ENCODE measurements at places on chromosomes 2 and 18. TPM values are rescaled to one million over a fixed set of nuclear protein-coding genes. Genes with fewer than 3 reads are reported as not detected.

The CXCR4 gene
- polyA plus RNA-seq = 54.4 TPM

The SGPP2 gene
- 18.5 TPM for polyA plus RNA-seq

The DOK1 gene
- polyA plus RNA-seq = 8.6 TPM

The STARD7 gene
- polyA plus RNA-seq = 150 TPM

The RUFY4 gene
- 0.08 TPM for polyA plus RNA-seq

The ADCY3 gene
- polyA plus RNA-seq = 24.3 TPM

The DNAJC5G gene
- polyA plus RNA-seq = 0.47 TPM

The PXDN gene
- 153 TPM for polyA plus RNA-seq

The PRSS56 gene
- not detected for polyA plus RNA-seq

The CACNB4 gene
- polyA plus RNA-seq = 12.5 TPM

The KCNE4 gene
- polyA plus RNA-seq = 17.0 TPM

The DNER gene
- 67.7 TPM for polyA plus RNA-seq

The RGPD4 gene
- not detected for polyA plus RNA-seq

The NCKAP5 gene
- 7.6 TPM for polyA plus RNA-seq

The ACADL gene
- 18.2 TPM for polyA plus RNA-seq

The AKAIN1 gene
- not detected for polyA plus RNA-seq

The SLC14A1 gene
- 4.8 TPM for polyA plus RNA-seq

The SERPINB2 gene
- polyA plus RNA-seq = 0.06 TPM

The LIPG gene
- 41.9 TPM for polyA plus RNA-seq

The ABCA12 gene
- polyA plus RNA-seq = 0.21 TPM

The ZNF892 gene
- polyA plus RNA-seq = 5.1 TPM

The HTR2B gene
- 25.3 TPM for polyA plus RNA-seq

The SLC11A1 gene
- polyA plus RNA-seq = 0.68 TPM

The PNKD gene
- polyA plus RNA-seq = 89.9 TPM

The SIX3 gene
- not detected for polyA plus RNA-seq

The CRYGD gene
- polyA plus RNA-seq = 0.21 TPM

The ESCO1 gene
- 30.3 TPM for polyA plus RNA-seq

Data from right renal cortex interstitium (tissue), 3 donors.